Inflammatory macrophage treated with lipopolysaccharide for 1 hour (primary cell): ENCODE measurements at places on chromosomes 7 and 10.

GRCh38 chr7:66683770-66684123 is 55.1 kb downstream of the KCTD7 start:
- no peak for DNase-seq

- no peak for DNase-seq
Observed at GRCh38 chr10:42646687-42647640, 8.6 kb upstream of the ZNF33B start.

DNA sequence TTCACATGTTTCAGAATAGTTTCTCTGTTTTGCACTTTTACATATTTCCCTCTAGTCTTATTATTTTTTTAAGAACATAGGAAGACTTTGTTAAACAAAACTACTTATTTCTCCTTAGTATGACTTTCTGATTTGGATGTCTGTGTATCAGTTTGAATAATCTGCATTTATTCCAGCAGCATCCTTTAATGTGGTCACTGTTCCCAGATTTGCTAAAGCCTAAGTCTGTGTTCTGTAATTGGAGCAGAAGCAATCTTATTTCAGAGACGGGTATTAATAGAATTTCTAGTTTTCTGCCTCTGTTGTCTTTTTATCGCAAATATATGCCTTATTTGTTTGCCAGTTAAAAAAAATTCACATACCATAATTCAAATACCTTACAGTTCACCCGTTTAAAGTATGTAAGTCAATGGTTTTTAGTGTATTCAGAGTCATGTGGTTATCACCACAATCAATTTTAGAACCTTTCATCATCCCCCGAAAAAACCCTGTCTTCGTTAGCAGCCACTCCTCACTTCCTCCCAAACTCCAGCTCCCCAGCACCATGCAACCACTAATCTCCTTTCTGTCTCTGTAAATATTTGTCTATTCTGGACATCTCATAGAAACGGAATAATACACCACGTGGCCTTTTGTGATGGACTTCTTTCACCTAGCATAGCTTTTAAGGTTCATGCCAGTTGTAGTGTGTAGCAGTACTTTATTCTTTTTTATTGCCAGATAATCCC is 58.7 kb downstream of the INPP5F start:
- peak; percentile 72 for DNase-seq

DNA sequence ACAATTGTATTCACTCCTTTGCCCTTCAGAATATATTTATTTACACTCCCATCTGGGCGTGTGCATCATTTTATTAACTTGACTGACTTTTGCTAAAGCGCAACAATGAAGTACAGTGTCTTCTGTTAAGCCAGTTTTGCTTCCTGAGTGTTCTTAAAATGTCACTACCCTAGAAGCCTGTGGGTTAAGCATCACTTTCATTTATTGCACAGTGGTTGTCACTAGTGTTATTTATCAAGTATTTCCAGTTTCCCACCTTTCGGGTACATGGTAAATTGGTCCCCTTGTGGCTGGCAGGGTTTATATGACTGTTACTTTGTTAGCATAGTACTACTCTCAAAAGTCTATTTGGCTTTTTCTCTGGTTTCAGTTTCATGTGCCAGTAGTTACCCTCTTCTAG is 3.3 kb downstream of the HILPDA start:
- DNase-seq, result no peak

DNA sequence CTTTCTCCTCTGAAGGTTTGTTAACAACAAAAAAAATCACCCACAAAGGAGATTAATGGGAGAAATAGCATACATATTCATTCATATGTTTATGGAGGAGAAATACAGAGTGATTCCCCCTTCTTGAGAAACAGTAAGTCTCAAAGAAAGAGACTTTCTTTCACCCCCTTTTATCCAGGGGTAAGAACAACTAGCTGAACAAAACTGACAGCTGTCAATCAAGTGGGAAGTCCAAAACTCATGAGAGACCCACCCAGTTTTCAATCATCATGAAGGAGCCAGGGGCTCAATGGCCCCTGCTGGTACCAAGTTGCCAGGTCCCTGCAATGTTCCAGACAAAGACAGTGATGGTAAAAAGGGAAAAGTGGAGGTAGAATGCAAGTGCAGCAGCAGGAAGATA is 1.9 kb upstream of the CYP3A43 start:
- DNase-seq, result no peak

DNA sequence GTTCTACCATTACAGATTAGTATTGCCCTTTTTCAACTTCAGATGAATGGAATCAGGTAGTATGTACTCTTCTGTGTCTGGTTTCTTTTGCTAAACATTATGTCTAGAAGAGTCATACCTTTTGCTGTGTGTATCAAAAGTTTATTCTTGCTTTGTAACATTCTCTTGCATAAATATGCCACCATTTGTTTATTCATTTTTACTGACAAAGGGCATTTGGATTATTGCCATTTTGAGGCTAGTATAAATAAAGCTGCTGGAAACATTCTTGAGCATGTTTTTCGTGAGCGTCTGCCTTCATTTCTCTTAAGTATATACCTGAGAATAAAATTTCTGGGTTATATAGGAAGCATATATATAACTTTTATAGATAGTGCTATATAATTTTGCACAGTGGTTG is 121.7 kb upstream of the CSTF2T start:
- DNase-seq, result no peak

GRCh38 chr7:157427811-157428553 is 91.2 kb downstream of the DNAJB6 start:
- no peak for DNase-seq

DNA sequence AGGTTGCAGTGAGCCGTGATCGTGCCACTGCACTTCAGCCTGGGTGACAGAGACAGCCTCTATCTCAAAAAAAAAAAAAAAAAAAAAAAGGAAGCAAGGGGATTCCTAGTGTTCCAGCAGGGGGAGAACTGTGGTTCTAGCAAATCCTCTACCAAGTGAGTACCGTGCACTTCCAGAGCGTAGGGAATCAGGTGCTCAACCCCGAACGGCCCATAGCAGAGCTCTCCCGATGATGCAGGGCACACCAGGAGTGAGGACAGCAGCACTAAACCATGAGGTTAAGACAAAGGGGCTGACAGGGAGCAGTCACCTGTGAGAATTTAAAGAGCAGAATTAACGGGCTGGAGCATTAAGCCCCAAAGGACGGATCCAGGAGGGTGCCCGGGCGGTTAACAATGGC is 173.6 kb downstream of the PTPRN2 start:
- DNase-seq, result no peak

GRCh38 chr10:128274938-128275337 is 148.7 kb upstream of the MKI67 start:
- peak; percentile 25 for DNase-seq

- peak; percentile 54 for DNase-seq
Observed at GRCh38 chr7:1961701-1962276, 271.0 kb downstream of the MAD1L1 start.

- DNase-seq, result no peak
Observed at GRCh38 chr10:124433461-124433860, 14.7 kb upstream of the OAT start.

DNA sequence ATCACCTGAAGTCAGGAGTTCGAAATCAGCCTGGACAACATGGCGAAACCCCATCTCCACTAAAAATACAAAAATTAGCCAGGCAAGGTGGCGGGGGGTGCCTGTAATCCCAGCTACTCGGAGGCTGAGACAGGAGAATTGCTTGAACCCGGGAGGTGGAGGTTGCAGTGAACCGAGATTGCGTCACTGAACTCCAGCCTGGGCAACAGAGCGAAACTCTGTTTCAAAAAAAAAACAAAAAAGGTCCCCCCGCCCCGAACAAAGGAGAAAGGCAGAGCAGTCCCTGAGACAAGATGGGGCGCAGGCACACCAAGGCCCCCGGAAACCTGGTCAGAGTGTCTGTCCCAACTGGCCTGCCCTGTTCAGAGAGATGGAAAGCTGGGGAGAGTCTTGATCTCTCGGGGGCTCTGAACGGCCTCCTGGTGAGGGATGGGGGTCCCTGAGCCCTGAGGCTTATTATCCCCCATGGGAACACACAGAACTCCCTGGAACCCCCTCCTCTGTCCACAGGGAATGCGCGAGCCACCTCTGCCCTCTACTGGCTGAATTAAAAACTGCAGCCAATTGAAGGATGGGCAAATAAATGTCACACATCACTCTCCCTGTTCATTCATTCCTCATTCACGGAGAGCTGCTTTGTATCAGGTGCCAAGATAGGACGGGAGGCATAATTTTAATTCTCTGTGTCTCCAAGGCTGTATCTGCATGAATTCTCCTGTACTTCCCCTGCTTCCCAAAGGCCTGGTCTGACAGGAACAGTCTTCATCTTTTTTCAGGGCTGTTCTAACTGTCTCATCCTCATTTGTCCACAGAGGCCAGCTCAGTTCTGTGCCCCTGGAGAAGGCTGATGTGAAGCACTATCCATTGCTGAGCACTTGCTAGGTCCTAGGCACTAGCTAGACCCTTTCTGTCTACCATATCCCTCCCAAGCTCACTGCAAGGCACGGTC is 28.9 kb downstream of the MAT1A start:
- DNase-seq, result peak; percentile 80

GRCh38 chr10:75978213-75978612 is 546.8 kb downstream of the LRMDA start:
- no peak for DNase-seq

DNA sequence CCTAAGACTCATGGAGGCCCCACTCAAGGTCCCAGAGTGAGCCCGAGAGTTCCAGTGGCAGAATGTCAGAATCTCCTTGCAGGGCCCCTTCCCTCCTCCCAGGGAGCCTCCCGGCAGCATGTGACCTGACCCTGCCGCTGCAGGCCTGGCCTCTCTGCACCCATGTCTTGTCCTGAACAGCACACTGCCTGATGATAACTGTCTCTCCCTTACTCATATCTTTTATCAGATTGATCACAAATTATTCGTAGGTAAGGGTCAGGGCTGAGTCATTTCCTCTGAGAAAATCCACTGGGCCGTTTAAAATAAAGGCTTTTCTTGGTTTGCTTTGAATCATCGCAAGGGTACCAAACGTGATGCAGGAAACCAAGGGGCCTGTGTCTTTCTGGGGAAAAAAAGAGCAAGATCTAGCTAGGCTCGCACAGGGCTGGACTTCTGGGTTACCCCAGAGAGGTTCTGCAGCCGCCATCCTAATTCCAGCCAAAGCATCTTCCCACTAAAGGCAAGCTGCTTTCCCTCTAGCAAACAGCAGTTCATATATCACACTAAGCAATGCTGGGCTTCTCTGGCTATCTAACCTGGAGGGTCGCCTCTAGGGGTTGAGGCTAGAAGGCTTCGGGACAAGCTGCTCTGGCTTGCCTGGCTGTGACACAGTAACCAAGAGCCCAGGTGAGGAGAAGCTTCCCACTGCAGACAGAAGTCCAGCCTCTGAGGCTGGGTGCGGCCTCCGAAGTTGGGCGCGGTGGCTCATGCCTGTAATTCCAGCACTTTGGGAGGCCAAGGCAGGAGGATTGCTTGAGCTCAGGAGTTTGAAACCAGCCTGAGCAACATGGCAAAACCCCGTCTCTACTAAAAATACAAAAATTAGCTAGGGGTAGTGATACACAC is 104.9 kb downstream of the SPDYE5 start:
- DNase-seq, result no peak

DNA sequence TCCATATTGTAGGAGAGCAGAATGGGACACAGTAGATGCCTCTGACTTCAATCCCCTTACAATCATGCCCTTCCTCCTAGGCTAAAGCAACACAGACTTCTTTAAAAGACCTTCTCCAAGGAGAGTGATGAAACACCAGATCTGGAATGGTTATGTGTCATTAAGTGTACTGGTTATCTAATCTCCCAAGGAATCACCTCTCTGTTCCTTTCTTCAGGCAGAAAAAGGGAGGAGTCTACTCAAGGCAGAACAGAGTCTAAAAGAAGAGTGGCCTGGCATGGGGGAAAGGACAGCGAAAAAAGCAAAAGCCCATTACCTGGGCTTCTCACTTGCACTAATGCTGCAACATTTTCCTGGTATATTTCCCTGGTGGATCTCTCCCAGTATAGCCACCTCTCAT is 2.9 kb downstream of the ELMO1 start:
- DNase-seq, result peak; percentile 48

- DNase-seq, result no peak
Observed at GRCh38 chr10:70163448-70163847, 6.9 kb downstream of the SAR1A start.

GRCh38 chr10:81031774-81032173 is 494.1 kb downstream of the SH2D4B start:
- DNase-seq, result no peak

DNA sequence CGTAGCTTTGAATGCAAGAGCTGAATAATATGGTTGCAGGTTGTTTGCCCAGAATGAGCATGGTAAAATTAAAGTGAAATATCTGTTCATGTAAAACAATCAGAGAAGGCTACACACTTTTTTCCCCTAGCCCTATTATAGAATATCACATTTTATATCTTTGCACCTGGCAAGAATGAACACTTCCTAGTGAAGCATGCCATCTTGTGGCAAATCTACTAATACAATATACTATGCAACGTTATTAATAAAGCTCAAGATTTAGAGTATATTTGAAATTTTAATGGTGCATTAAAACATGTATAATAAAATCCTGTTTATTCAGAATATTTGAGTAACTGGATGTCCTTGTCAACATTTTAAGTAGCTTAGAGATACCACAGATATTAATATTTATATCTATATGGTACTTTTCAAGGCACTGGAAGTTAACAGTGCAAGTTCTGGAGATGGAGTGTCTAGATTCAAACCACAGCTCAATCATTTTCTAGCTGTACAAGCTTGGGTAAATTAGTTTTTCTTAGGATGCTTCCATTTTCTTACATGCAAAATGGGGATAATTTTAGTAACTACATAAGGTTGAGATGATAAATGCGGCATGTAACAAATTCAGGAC is 643.1 kb upstream of the SEMA3D start:
- no peak for DNase-seq

GRCh38 chr10:131872827-131873375 is 27.9 kb upstream of the PPP2R2D start:
- no peak for DNase-seq

GRCh38 chr10:17905491-17905890 is 46.2 kb upstream of the SLC39A12 start:
- peak; percentile 25 for DNase-seq

GRCh38 chr10:91520661-91521060 is 110.5 kb downstream of the HECTD2 start:
- peak; percentile 4 for DNase-seq

GRCh38 chr7:832167-832967 is at the start of gene SUN1:
Gene SUN1 (plus strand): TSS chr7:832476. CDS start chr7:832525, 49 bp downstream.
- no peak for DNase-seq

- no peak for DNase-seq
Observed at GRCh38 chr10:128429835-128430513, 303.8 kb upstream of the MKI67 start.

DNA sequence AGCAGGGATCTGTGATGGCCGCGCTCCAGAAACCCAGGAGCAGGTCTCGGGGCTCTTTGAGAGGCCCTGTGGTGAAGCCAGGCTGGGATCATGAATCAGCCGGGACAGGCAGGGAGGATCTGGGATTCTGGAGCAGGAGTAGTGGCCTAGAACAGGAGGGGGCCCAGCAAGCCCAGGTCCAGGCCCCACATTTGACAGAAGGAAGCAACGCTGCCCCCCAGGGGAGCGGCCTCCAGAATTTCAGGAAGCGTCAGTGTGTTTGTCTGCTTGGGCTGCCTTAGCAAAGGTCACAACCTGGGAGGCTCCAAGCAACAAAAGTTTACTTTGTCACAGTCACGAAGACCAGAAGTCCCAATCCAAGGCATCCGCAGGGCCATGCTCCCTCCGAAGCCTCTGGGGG is 36.8 kb downstream of the CLRN3 start:
- no peak for DNase-seq
